Neural cell (in vitro differentiated cells): ENCODE measurements at places on chromosomes 7 and 10. TPM values are rescaled to one million over a fixed set of nuclear protein-coding genes. Genes with fewer than 3 reads are reported as not detected.

Gene BMPER
- polyA plus RNA-seq: 2.1 and 3.1 TPM in 2 replicates

Gene ELOVL3
- polyA plus RNA-seq: not detected in 2 replicates

Gene CYP26C1
- not detected in 2 replicates for polyA plus RNA-seq

Gene AUTS2
- polyA plus RNA-seq: 97.3 and 124 TPM in 2 replicates

Gene SUGCT
- polyA plus RNA-seq: 0.40 TPM in 1 of 2 replicates, not detected in the other

Gene MMD2
- 0.40 and 0.42 TPM in 2 replicates for polyA plus RNA-seq

Gene PTPN20
- not detected in 2 replicates for polyA plus RNA-seq

Gene ING3
- polyA plus RNA-seq: 19.4 and 19.7 TPM in 2 replicates

Gene OPN4
- polyA plus RNA-seq: not detected in 2 replicates

Gene UPK3B
- 0.88 TPM in 1 of 2 replicates, not detected in the other for polyA plus RNA-seq

Gene AGBL3
- 7.5 and 9.5 TPM in 2 replicates for polyA plus RNA-seq

Gene OR2A5
- polyA plus RNA-seq: not detected in 2 replicates

Gene NANOS1
- polyA plus RNA-seq: 26.0 and 29.1 TPM in 2 replicates

Gene HMX3
- polyA plus RNA-seq: not detected in 2 replicates

Gene MAD1L1
- polyA plus RNA-seq: 31.4 and 59.7 TPM in 2 replicates

Gene TMEM130
- 9.0 and 12.3 TPM in 2 replicates for polyA plus RNA-seq

Gene ACSM6
- polyA plus RNA-seq: not detected in 2 replicates

Gene COL28A1
- 1.0 and 1.4 TPM in 2 replicates for polyA plus RNA-seq

Gene GPR37
- 0.78 and 1.4 TPM in 2 replicates for polyA plus RNA-seq

Gene VWC2
- 4.6 TPM in 2 replicates for polyA plus RNA-seq

Gene UCN3
- not detected in 2 replicates for polyA plus RNA-seq

Gene FOXI2
- not detected in 2 replicates for polyA plus RNA-seq

Gene TRPV5
- 0.52 TPM in 1 of 2 replicates, not detected in the other for polyA plus RNA-seq

Gene NOS3
- not detected in 2 replicates for polyA plus RNA-seq

Gene LRMDA
- polyA plus RNA-seq: 5.6 and 8.4 TPM in 2 replicates

Gene ECHDC3
- 0.64 TPM in 1 of 2 replicates, not detected in the other for polyA plus RNA-seq

Gene SLC39A12
- not detected in 2 replicates for polyA plus RNA-seq

Gene SCD
- 82.9 and 85.0 TPM in 2 replicates for polyA plus RNA-seq

Gene ANKRD30A
- not detected in 2 replicates for polyA plus RNA-seq

Gene PNLIPRP2
- polyA plus RNA-seq: not detected in 2 replicates

Gene FGFR2
- 14.8 and 15.7 TPM in 2 replicates for polyA plus RNA-seq

Gene FAM131B
- polyA plus RNA-seq: 45.9 and 58.5 TPM in 2 replicates

Gene ITGB8
- polyA plus RNA-seq: 11.2 and 12.2 TPM in 2 replicates

Gene USP54
- 12.7 and 18.4 TPM in 2 replicates for polyA plus RNA-seq

Gene LBX1
- 0.08 TPM in 1 of 2 replicates, not detected in the other for polyA plus RNA-seq

Gene TCF7L2
- polyA plus RNA-seq: 0.48 and 1.7 TPM in 2 replicates

Gene SPAM1
- polyA plus RNA-seq: not detected in 2 replicates

Gene CRHR2
- 0.15 and 0.42 TPM in 2 replicates for polyA plus RNA-seq

Gene ZCWPW1
- 3.1 and 6.8 TPM in 2 replicates for polyA plus RNA-seq

Gene GRM3
- polyA plus RNA-seq: 15.9 TPM in 2 replicates

Gene CTAGE6
- polyA plus RNA-seq: not detected in 2 replicates
